ENCODE measurements at places on chromosomes 4 and X.
A peak's percentile ranks its signal among the peaks of the same experiment; 100 is the strongest.

DNA sequence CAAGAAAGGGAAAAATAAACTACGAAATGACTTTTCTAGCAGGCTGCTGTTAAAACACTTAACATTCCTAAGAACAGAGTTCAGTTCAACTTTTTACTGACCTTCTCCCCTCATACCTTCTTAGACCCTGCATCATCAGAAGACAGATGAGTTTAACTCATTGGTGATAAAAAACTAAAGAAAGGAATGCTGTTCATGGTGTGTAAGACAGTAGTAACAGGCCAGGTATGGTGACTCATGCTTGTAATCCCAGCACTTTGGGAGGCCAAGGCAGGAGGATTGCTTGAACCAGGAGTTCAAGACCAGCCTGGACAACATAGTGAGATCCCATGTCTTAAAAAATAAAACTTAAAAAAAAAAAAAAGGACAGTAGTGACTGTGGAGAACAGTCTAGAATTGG lies 16.2 kb downstream of the RBM47 start:
- DNase-seq: no peak

DNA sequence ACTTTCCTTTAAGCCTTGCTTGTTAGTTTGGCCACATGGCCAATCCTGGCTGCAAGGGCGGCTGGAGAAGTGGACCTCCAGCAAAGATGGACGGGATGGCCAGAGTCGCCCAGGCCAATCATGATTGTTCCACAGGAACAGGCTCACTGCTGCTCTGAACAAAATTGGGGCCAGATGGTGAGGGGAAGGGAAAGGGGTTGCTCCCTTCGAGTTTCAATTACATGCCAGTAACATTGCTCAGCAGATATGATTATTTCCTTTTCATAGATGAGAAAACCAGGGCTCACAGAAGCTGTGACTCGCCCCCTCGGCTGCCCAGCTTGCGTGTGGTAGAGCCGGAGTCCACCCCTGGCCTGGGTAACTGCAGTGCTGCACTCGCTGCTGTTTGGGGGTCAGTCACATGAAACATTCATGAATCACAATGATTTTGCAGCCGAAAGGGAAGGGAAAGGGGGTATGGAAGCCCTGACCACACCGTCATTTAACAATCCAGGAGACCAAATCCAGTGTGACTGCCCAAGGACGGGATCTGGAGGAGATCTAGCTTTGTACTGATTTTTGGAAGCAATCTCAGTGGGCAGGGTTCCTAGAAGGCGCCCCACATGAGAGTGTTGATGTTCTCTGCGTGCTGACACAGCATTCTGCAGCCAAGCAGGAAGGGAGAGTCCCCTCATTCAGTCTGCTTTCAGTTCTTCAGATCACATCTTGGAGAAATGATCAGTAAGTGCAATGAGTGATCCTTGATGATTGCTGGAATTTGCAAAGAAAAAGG lies 77.3 kb upstream of the MSX1 start:
- no peak for DNase-seq

DNA sequence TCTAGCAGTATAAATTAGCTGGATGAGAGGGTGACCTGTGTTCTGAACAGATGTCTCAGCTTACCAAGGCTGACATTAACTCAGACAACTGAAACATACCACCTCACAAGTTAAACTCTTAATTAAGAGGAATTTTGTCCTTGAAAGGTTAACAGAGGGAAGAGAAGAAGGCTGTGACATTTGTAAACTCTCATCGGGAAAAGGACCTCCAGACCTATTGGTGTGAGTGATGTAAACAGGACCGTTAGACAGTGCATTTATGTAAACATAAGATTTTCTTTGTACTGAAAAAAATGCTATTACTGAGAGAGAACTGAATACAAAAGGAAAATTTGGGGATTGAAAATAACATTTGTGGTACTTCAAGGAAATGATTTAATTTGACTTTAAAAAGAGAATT lies 308.4 kb upstream of the DIAPH2 start:
- no peak for DNase-seq

- DNase-seq: no peak
Observed at GRCh38 chrX:24023544-24023943, 3.4 kb downstream of the KLHL15 start.

DNA sequence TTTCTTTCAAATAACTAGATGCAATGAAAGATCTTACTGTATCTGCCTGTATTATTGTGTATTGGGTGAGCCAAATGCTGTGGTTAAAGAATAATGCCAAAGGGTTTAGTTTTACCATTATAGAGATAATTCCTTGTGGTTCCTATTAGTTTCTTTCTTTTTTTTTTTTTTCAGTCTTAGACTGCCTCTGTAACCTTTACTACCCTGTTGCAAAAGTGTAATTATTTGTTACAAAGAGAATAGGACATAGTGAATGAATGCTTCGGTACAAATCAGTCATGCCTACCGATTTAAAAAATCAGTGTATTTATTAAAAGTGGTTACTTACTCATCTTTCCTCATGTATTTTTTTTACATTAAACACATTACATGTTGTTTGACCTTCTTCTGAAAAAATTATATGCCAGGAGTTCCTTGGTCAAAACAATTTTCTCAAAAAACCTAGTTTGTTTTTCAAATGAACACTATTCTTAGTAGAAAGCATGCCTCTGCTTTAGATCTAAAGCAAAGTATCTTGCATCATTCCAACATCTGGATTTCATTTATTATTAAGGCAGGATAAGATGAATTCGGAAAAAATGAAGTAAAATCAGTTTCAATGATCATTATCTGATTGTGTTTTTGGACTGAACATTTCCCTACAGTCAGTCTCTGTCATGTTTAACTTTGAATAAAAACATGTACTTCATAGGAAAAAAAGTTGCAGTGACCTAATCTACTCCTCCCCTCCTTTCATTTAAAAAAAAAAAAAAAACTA lies 21.2 kb upstream of the SYNPO2 start:
- DNase-seq: no peak

GRCh38 chr4:167537761-167538160 lies 303.5 kb upstream of the SPOCK3 start:
- DNase-seq: no peak

- DNase-seq: no peak
Observed at GRCh38 chr4:109945056-109945455, 32.4 kb downstream of the EGF start.

- DNase-seq: no peak
Observed at GRCh38 chr4:109290918-109291317, 11.5 kb downstream of the COL25A1 start.

DNA sequence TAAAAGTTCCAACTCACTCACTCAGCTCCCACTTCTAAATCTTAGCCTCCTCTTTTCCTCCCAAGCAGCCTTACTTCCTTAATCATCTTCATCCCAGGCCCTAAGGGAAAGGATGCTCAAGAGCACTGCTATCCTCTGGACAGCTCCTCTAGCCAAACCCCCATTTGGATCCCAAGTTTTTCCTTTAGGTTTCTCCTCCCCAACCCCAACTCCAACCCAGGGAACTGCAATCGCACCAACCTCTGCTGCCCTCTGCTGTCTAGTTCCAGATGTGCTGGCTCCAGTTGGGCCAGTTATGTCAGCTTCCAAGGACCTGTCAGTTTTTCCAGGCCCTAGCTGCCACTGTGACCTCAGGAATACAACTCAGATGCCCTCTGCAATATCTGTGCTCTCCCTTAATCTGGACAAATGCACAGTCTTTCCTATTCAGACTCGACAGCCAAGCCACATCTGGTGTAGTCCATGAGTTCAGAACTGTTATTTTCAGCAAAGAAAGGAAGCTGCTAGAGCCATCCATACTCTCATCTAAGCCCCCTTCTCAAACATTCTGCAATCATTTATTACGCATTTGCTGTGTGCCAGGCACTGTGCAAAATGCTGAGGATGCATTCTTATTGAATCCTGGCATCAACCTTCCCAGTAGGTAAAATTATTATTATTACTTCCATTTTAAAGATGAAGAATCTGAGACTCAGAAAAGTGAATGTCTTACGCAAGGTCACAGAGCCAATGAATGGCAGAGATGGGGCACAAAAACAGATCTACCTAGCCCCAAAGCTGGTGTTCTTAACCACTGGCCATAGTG lies 12.3 kb upstream of the XPNPEP2 start:
- no peak for DNase-seq

- no peak for DNase-seq
Observed at GRCh38 chr4:45438047-45438446, 685.8 kb downstream of the GABRG1 start.

- no peak for DNase-seq
Observed at GRCh38 chr4:184293552-184293951, 75.9 kb upstream of the ENPP6 start.

DNA sequence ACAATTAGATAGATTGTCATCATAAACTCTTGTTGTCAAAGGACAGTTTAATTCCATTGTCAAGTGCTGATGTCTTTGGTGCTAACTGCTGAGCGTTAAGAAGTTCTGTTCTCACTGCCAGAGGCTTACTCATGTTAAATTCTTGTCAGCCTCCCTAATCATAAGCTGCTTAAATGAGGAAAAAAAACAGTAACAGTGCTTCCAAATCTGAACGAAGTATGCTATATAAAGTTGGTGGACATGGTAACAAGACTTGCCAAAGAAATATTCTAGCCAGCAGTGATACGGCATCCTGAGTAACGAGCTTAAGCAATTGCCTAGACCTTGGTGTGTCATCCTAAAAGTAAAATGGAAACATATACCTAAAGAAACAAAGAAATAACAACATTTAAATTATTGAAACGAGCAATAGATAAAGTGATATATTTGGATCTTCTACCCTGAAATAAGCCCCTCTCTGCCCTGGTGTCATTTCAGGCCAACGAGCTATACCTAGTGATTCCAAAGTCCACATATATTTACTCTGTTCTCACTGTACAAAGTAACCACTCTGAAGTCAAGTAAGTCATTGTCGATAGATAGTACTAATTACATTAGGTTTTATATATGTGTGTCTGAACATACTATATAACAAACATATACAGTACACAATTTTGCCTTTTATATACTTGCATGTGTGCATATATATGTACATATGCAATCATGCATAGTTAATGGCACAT lies 339.7 kb upstream of the HS3ST1 start:
- no peak for DNase-seq

DNA sequence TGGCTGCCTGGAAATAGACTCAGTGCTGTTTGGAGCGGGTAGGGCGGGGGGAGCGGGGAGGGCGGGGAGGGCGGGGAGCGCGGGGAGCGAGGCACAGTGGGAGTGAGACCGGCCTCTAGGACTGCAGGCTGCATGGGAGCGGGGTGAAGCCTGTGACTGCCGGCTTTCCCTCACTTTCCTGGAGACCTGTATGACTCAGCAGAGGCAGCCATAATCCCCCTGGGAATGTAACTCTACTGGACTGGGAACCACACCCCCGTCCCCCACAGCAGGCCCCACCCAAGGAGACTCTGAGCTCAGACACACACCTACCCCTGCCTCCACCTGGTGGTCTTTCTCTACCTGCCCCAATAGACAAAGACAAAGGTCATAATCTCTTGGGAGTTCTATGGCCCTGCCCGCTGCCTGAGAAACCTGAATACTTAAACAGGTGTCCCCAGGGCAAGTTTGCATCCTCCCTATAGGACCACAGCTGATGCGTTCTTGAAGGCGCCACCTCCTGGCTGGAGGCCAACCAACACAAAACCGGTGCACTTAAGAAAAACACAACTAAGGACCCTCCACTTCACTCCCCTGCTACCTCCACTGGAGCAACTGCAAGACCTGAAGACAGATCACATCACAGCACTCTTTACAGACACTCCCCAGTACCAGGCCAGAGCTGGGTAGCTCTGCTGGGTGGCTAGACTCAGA lies 18.0 kb downstream of the HDAC8 start:
- DNase-seq: no peak

GRCh38 chr4:39637586-39638353 lies 895 bp downstream of the SMIM14 start:
- peak; percentile 49 for DNase-seq

GRCh38 chr4:130705023-130705422 lies 1609.1 kb downstream of the C4orf33 start:
- DNase-seq: no peak

- no peak for DNase-seq
Observed at GRCh38 chrX:37364666-37365065, 15.5 kb downstream of the PRRG1 start.

DNA sequence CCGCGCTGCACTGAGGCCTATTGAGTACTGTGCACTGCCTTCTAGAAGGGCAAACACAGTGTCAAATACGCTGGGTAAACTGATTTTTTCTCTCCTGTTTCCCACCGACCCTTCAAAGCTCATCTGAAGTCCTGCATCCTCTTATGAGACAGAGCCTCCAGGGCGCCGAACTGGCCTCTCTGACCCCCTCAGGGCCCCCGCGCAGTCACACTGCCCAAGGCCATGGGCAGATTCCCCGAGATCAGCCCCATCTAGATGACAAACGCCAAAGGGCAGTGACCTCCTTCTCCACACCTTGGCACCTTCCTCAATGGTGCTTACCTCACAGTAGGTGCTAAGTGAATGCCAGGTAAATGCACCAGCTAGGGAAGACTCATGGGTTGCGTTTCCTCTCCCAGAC lies 34.4 kb downstream of the CHST7 start:
- DNase-seq: no peak

GRCh38 chr4:82753725-82754410 lies 44.7 kb downstream of the SCD5 start:
- DNase-seq: no peak
